Retina (tissue), 1 donor: ENCODE measurements at places on chromosomes 5 and 9.
A peak's percentile ranks its signal among the peaks of the same experiment; 100 is the strongest.

- no peak for DNase-seq
Observed at GRCh38 chr9:75235632-75236031, 147.3 kb downstream of the OSTF1 start.

- DNase-seq = no peak
Observed at GRCh38 chr9:38355115-38355514, 37.4 kb upstream of the ALDH1B1 start.

DNA sequence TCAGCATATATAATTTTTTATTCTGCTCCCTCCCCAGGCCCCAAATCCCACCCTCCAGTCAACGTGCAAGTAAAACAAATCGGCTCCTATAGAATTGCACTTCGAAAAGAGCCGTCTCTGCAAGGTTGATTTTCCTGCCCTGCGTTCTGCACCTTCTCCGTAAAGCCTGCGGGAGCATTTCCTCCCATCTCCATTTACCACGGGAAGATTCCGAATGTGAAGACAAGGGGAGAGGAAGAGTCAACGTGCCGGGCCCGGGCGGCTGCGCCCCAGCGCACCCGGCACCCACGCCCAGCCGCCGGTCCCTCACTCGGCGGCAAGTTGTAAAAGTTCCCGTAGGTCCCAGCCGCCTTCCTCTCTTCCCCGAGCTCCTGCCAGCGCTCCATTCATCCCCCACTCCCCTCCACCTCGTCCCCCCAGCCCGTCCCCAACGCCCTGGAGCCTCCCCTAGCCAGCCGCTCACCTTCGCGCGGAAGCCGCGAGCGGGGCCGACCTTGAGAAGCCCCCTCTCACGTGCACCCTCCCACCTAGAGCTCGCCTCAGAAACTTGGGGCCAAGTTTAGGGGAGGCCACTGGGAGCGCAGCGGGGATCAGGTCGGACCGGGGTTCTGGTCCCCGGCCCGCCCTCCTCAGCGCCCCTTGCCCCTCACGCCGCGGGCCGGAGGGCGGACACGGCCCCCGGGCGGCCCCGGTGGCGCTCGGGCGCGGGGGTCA is 431 bp downstream of the BNC2 start:
- DNase-seq = peak; percentile 61

DNA sequence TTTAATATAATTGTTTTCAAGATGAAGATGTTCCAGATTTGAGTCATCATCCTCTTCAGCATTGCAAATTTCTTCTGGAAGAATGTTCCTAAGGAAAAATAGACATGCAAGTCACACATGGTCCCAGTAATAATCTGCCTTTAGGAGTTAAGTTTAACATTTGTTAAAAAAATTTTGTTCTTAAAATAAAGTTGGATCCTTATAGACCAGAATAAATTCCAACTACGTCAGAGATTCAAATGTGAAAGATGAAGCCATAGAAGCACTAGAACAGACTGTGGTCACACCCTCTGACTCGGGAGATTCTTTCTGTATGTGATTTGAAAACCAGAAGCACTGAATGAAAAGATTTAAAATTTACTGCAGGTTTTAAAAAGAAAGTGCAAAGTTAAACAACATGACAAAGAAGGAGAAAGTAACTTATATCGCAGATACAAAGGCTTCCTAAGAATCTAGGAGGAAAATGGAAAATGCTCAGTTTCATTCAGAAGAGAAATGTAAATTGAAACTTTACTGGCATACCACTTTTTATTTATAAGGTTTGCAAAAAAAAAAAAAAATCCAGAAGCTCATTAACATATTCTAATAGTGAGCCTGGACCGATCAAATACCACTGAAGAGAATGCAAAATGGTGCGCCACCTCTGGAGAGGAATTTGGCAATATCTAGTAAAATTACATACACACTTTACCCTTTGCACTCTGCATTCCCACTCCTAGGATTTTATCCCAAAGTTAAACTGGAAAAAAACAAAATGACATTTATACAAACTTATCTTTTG is 14.3 kb upstream of the ASPN start:
- no peak for DNase-seq

DNA sequence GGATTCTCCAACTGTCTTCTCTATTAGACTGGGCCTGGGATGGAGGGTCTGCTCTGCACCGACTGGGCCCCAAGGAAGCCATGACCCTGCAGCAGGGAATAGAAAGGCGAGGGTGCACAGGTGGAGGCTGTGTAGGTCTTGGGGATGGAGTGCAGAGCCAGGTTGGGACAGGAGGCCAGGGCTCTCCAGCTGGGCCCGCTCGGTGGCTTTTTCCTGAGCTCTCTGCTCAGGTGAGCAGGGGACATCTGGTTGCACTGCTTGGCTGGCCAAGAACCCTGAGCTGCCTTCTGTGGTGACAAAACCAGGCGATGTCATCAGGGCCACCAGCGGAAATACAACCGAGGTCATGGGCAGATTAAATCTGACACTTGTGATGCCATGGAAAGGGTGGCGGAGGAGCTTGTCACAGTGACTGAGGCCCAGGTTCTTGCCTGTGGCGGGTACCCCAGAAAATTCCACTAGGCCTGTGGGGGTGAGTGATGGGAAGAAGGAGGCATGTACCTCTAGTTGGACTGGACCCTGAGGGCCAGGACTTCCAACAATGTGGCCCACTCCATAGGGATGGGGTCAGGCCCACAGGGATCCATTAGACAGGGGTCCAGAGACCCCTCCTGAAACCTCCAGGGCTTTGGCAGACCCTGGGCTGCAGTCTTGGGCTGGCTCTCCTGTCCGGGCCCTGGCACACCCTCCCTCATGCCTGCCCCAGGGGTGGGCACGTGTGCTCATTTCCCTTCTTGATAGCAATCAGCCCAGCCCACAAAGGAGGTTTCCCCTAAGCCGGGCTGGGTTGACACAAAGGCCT is 4.4 kb upstream of the IL3 start:
- DNase-seq = no peak

DNA sequence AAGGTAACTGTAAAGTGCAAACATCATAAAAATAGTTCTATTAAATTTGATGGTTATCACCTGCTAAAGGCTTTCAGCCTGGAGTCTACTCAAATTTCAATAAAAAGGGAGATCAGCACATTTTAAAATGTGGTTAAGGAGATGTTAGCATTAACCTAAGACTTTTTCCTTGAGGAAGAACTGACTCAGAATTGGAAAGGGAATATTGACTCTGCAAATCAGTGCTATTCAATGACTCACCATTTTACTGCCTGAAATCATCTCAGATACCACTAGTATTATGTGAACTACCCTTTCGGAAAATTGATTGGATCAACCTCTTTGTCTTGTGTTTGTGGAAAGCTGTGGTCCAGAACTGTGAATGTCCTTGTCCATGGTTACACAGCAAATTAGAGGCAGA is 113.3 kb downstream of the ADRB2 start:
- no peak for DNase-seq
